ENCODE measurements at places on chromosomes 12 and 14. TPM values are rescaled to one million over a fixed set of nuclear protein-coding genes. Genes with fewer than 3 reads are reported as not detected.

DNA sequence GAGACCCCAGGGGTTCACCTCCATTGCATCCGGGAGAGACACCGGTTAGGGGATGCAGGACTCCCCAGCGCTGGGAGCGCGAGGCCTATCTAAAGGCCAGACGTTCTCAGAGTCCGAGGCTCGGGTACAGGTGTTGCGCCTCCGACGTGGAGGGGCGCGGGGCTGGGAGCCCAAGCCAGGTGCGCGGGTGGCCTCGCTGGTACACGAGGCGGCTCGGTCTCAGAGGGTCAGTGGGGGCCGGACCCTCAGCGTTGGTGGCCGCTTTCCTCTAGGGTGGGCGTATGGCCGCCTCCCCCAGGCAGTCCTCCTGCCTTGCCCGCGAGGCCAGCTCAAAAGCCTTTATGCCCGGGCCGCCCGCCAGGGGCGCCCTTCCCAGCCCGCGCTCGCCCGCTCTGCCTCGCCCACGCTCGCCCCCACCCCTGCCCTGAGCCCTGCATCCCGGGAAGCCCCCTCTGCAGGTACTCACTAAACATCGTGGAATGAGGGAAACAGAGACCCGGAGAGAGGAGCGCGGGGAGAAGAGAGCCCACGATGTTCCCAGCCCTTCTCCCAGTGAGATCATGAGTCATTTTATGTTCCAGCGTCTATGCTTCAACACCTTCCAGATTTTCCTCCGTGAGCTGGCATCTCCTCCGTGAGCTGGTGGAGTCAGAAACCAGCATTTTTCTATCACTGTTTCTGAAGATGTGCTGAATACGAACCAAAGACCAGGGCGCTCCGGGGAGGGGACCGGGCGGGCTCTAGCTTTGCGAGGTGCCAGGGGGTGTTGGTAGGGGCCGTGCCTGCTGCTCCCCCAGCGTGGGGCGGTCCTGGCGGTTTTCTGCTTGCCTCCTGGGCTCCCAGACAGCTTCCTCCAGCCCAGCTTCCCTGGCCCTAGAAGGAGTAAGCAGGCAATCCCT lies 73.8 kb downstream of the DIO3 start:
- no peak for DNase-seq

DNA sequence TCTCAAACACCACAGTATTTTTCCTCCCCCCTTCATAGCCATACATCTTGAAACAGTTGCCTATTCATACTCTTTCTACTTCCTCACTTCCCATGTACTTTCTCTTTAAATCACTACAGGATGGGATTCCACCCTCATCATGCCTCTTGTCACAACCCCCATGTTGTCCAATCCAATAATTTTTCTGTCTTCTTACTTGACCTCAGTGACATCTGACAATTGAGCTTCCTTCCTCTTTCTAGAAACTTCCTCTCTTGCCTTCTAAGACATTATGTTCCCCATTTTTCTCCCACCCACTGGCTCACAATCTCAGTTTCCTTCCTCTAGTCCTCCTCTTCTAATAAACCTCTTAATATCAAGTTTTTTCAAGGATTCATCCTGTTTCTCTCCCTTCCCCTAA lies 5.3 kb downstream of the C2CD5 start:
- DNase-seq: no peak

GRCh38 chr14:65849558-65849957 lies 437.0 kb downstream of the FUT8 start:
- no peak for DNase-seq

GRCh38 chr14:32514236-32514635 lies 185.1 kb downstream of the AKAP6 start:
- DNase-seq: no peak

GRCh38 chr14:92266216-92266615 lies 56.7 kb upstream of the SLC24A4 start:
- DNase-seq: no peak

DNA sequence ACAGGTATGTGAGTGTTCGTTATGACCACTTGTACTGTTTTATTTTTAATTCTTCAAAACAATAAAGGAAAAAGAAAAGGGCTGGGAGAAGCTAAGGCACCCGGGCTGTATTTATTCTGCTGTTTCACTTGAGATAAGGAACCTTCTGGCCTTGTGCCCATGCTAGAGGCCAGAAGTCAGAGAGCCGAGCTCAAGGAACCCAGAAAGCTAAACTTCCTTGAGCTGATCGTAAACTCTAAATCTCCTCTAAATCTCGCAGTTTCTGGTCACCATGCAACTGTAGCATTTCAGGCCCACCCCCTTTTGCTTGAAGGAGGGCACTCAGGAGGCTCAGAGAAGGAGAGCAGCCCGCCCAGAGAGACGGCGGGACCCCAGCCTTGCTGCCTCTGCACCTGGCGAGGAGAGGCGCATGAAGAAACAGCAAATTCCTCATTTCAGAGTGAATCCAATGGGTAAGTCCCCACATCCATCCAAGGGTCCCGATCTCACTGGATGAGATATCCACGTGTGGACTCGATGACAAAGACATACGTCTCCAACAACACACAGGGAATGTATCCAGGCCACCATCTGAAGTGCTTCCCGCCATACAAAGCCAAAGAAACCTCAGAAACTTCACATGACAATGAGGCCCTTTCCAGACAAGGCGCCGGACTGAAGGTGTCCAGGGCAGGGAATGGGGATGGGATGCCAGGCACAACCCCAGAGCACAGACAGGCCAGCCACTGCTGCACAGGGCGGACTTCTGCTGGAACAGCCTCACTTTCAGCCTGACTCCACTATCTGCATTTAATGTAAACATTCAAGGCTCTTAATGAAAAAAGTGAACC lies 14.6 kb downstream of the CCDC88C start:
- DNase-seq: no peak

- peak; percentile 65 for DNase-seq
Observed at GRCh38 chr12:62683776-62684569, 217.3 kb downstream of the MON2 start.

DNA sequence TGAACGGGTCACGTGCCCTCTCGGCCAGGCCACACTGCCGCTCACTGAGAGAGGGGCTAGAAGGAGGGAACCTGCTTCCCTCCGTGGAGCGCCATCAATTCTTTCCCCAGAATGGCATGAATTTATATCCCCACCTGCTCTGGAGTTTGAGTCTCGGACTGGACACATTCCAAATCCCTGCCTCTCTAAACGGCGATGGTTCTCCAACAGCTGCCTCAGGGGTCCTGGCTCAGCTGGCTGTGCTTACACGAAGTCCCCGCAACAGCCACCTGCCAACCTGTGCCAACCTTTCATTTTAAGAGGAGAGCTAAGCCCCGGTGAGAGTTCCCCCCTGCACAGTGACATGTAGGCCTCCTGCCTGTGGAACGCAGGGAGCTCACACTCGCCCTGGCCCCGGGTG lies 73.2 kb downstream of the RIMBP2 start:
- no peak for DNase-seq

DNA sequence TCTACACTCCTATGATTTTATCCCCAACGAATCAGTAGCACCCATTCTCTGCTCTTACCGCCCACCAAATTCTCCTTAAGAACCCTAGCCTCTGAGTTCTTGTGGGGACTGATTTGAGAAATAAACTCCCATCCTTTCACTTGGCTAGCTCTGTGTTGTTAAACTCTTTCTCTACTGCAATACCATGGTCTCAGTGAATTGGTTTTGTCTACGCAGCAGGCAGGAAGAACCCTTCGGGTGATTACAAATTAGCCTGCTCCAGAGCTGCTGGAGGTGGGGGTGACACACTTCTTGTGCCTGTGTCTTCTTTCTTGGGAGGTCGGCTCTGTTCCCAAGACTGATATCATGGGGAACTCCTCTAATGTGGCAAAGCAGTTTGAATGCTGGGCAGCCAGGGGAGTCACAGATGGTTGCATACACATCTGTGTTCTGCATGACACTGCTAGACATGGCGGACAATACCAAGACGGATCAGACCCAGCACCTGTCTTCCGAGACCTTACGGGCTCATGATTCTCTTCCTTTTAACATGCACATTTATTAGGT lies 1.6 kb upstream of the C1S start:
- DNase-seq: no peak

DNA sequence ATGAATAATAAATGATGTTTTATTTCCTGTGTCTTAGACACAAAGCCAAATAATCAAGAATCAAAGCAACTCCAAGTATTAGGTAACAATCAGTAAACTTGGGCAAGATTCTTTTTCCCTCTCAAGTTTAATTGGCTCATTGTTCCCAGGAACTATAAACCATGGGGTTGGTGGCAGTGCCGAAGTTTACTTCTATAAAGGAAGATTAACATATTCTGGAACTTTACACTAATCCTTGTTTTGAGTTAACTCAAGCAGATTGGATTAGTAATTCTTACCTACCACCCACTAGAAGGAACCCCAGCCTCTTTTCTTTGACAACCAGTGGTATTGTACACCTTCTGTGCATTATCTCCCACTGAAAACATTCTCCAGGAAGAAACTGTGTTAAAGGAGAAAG lies 197.1 kb downstream of the EXOC5 start:
- DNase-seq: no peak

GRCh38 chr12:15979096-15980092 lies 68.3 kb downstream of the DERA start:
- DNase-seq: no peak

GRCh38 chr12:11991604-11992003 lies 79.1 kb upstream of the BCL2L14 start:
- no peak for DNase-seq

The DDN gene
- 0.91 TPM for polyA plus RNA-seq

The HPD gene
- polyA plus RNA-seq: 0.55 TPM

The MOAP1 gene
- 36.7 TPM for polyA plus RNA-seq

The DEPDC4 gene
- not detected for polyA plus RNA-seq
